ENCODE measurements at places on chromosomes 2 and 18.

DNA sequence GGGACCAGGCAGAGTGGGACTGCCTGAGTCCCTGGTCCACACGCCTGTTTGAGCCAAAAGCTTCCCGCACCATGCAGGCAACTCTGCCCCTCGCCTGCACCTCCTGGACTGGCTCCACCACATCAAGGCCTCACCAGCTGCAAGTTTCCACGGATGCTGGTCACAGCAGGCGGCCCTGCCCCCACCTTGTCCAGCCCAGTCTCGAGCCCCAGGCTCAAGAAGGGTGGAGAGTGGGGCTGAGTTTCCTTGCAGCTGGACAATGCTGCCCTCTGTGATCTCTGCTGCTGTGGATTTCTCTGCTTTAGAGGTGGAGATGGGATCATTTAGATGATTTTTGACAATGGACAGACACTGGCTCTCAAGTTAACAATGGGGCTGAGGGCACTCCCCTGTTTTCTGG is 74.9 kb downstream of the MTCL1 start:
- DNase-seq: no peak

- peak; percentile 27 for DNase-seq
Measured at GRCh38 chr18:32351032-32351431, 119.7 kb downstream of the GAREM1 start.

GRCh38 chr2:99776206-99776905 is 286.5 kb upstream of the REV1 start:
- DNase-seq: no peak

- no peak for DNase-seq
Measured at GRCh38 chr18:1464444-1465217, 560.0 kb downstream of the ADCYAP1 start.

Data from EH (cell line).